CD8-positive, alpha-beta memory T cell (primary cell): ENCODE measurements at places on chromosomes 1 and 21. TPM values are rescaled to one million over a fixed set of nuclear protein-coding genes. Genes with fewer than 3 reads are reported as not detected.

Gene LPAR3
- 1.1 TPM for total RNA-seq

Gene LCE2A
- not detected for total RNA-seq

Gene ZBTB8A
- 0.42 TPM for total RNA-seq

Gene RNPEP
- 30.5 TPM for total RNA-seq

Gene S100A7
- total RNA-seq, result not detected

Gene NFYC
- 61.3 TPM for total RNA-seq

Gene CLDN19
- not detected for total RNA-seq

Gene KIF2C
- 40.4 TPM for total RNA-seq

Gene KIAA0040
- total RNA-seq, result 30.4 TPM

Gene IGSF9
- total RNA-seq, result 0.04 TPM

Gene TPTE
- not detected for total RNA-seq

Gene EIF2D
- 82.7 TPM for total RNA-seq

Gene TMEM200B
- 0.38 TPM for total RNA-seq

Gene SH3D21
- total RNA-seq, result 2.5 TPM

Gene CDK11B
- 45.6 TPM for total RNA-seq

Gene TBX15
- total RNA-seq, result not detected
